Body of pancreas (tissue), 4 donors: ENCODE measurements at places on chromosomes 5 and 9.
A peak's percentile ranks its signal among the peaks of the same experiment; 100 is the strongest.

DNA sequence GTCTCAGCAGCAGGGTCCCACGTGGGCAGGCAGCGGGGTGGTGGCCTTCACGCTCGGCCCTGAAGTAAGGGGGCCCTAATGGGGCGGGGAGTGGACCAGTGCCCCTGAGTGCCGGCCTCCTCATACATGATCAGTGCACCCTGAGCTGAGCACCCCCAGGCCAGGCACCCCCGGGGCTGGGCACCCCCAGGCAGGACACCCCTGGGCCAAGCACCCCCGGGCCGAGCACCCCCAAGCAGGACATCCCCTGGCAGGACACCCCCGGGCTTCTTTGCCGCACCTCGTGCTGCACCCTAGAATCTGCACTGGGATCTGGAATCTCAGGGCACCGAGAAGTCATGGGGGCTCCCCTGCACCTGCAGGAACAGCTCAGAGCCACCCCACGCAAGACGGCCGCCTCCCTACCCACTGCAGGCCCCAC, 51.4 kb downstream of the EXD3 start:
- no peak for DNase-seq

DNA sequence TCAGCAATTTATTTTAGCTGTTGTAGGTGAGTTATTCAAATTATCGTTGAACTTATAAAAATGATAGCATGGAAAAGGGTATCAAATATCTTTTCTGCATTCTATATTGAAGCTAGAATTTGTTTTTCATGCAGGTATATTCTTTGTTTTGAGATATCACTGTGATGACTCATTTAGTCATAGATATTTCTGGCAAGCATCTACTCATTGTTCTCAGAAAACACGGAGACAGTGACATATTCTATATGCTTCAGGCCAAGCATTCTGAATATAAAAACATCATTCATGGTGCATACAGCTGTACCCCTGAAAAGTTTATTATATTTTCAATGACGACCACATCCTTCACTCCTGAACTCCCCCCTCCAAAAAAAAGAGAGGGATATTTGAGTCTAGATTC, 150.3 kb upstream of the GRIA1 start:
- DNase-seq = no peak

- DNase-seq = no peak
Measured at GRCh38 chr5:78279194-78279593, 15.3 kb downstream of the AP3B1 start.

DNA sequence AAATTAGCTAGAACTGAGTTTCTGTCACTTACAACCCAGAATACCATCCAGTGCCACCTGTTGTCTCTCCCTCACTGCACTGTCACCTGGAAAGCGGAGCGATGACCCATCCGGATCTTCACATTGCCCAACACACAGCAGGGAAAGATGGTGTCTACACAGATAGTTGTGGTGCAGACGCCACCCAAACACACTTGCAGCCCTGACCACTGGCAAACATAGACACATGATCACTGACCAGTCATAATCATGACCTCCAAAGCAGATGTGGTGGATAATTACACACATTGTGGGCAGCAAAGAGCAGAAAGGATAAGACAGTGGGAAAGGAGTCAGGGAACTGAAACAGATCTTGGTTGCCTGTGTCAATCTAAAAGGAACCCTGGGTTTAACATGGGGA, 64.7 kb downstream of the GABBR2 start:
- no peak for DNase-seq

- no peak for DNase-seq
Measured at GRCh38 chr5:99544356-99544755, 615.5 kb upstream of the CHD1 start.

GRCh38 chr5:138657360-138657759, 82.2 kb upstream of the HSPA9 start:
- DNase-seq = no peak

GRCh38 chr9:114911167-114911821, 19.1 kb downstream of the TNFSF8 start:
- DNase-seq = peak; percentile 30

DNA sequence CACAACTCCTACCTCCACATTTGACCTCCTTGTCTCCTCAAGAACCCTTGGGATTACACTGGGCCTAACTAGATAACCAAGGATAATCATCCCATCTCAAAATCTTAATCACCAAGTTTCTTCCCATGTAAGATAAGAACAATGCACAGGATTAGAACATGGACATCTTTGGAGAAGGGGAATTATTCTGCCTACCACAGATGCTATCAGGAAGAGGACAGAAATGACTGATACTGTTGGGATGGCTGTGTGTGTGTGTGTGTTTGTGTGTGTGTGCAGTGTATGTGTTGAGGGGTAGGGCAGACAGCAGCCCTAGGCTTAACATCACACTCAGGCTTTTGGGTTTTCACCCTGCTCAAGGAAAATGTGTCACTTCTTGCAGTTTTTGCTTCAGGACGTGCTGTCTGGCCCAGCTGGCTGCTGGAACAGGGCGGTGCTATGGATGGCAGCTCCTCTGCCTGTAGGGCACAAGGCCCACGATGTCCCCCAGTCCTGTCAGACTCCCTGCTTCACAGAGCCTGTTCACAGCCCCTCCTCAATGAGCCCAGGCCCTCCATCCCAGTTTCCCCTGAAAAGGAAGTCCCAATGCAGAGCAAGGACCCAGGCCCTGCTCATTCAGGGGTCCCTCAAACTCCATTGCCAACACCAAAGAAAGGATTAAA, 7.7 kb downstream of the CA9 start:
- DNase-seq = no peak

DNA sequence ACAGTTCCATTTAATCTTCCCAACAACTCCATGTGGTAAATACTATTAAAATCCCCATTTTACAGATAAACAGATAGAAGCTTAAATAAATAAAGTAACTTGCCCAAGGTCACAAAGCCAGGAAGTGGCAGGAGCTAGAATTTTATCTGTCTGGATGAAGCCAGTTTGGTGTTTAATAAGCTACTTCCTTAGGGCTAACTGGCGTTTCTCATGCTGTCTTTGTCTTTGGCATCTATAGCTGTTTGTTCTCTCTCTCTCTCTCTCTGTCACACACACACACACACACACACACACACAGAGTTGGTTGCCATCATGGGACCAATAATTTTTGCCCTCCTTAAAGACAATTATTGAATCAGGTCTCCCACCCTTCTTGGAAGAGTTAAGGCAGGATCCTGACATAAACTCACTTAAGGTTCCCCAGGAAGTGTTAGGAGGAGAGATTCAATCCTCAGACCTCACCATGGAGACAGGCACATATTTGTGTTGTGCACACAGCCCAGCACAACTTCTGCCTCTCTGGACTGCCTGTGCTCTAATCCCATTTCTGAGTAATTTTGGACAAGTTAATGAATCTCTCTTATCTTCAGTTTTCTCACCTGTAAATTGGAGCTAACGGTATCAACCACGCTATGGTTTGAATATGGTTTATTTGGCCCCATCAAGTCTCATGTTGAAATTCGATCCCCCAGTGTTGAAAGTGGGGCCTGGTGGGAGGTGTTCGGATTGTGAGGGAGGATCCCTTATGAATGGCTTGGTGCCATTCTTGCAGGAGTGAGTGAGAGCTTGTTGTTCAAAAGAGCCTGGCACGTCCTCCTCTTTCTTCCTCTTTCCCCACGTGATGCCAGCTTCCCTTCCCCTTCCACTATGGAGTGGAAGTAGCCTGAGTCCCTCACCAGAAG, 8.3 kb upstream of the ADRA1B start:
- DNase-seq = no peak

GRCh38 chr9:16337322-16338029, 533.0 kb downstream of the BNC2 start:
- no peak for DNase-seq

- no peak for DNase-seq
Measured at GRCh38 chr9:131447148-131447547, 53.3 kb downstream of the PRRC2B start.

DNA sequence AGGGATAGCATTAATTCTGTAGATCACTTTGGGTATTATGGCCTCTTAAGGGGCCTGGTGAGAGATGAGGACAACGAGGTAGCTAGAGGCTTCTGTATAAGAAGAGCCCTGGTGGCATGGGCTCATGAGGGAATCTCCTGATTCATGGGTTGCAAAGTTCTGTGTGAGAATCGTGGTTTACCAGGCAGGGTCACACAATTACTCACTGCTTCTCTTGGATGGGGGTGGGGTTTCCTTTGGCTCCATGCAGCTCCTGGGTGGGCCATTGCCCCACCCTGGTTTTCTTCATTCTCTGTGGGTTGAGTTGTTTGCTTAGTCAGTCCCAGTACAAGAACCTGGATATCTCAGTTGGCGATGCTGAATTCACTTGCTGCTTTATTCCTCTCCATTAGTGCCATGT, 30.9 kb upstream of the TNFSF15 start:
- no peak for DNase-seq

DNA sequence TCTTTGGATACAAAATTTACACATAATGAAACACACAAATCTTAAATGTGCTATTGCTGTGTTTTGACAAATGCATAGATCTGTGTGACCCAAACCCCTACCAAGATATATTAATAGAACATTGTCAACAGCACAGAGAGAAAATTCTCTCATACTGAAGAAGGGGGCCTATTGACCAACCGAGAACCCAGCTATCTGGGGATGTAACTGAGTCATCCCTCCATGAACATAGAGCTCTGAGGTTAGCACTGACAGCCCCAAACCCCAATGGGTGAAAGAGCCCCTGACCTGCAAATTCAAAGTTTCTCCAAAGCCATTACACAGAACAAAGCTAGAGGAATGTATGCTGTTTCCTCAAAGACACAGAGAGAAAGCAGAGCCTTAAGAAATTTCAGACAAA, 180.8 kb downstream of the PAX5 start:
- DNase-seq = no peak

DNA sequence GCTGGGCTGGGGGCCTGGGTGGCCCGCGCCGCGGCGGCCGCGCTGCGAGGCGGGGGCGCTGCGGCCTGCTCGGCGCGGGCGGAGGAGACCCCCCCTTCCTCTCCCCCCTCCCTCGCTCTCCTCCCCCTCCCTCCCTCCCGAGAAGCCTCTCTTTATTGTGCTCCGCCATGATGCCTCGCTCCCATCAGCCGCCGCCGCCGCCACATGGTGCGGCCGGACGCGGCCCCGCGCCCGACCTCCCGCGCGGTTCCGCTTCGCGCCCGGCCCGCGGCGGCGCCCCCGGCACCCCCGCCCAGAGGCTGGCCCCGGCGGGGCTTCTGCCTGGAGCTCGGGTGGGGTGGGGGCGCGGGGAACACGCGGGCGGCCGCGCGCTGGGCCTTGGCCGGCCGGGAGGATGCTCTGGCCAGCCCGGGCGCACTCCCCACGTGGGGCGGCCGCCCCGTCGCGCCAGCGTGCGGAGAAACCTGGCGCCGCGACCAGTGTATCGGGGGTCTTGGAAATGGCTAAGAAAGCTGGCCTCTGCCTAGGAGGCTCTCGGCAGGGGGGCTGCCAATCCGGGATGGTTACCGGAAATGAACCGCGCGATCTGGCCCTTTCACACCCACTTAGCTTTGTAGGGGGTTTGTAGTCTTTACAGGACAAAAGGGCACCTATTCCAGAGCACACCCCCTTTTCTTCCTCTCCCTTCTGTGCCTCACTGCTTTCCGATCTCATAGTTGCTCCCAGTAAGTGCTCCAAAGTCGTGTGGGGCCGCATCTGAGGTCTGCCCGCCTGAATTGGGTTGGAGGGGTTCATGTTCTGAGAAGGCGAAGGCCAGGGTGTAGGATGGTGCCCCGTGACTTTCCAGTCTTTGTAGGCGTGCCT, 1.0 kb downstream of the SET start:
- peak; percentile 42 for DNase-seq

DNA sequence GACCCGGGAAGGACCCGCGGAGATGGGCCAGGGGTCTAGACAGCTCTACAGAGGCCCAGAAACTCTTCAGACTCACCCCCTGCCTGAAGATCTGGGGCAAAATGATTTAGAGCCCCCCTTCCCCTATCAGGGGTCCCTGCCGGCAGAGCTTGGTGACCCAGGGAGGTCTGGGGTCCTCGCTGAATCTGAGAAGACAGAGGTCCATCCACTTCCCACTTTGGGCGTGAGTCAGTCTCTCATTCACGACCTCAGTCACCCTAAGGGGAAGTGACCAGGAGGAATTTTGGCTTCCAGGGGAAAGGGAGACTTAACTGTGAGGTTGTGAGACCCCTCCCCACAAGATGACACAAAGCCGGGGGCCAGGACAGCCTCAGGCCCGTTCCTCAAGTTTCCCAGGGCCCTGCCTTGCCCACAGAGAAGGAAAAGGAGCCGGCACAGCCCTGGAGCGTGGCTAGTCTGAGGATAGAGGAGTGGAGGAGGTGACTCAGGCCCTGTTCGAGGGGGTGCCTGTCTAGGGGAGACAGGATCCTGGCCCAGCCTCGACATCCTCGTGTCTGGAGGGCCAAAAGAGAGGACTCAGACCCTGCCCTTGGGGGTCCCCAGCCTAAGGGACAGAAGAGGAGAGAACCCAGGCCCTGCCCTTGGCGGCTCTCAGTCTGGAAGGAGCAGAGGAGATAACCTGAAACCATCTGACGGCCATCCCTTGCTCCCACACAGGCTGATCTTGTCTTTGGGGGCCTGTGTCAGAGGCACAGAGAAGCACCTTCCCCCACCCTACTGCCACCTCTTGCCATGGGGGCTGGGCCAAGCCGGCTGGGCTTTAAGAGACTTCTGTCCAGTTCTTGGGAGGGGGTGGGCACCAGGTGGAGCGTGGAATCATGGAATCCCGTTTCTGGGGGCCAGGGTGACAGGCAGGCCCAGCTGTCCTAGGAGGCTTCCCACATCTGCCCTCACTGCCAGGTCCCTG, 889 bp downstream of the PDLIM4 start:
- no peak for DNase-seq

GRCh38 chr9:36894695-36895310, 139.3 kb downstream of the PAX5 start:
- DNase-seq = no peak

DNA sequence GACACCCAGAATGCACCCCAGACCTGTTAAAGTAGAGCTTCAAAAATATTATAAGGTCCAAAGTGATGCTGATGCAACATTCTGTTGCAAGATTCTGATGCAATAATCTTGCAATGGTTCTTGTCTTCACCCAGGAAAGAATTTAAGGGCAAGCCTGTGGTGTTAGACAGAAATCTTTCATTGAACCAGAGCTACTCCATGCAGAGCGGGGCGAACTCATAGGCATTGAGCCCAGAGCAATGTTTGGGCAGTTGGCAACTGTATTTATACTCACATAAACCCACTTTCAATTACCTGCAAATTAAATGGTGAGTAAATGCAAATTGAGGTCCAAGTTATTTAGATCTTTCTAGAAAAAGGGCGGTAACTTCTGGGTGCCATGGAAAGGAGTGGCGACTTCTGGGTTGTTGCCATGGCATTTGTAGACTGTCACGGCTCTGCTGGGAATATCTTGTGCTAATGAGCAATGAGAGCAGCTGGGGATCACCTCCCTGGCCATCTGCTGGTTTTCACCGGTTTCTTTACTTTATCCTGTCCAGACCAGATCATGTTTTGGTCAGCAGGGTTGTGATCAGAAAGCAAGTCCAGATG, 163.4 kb downstream of the ICE1 start:
- DNase-seq = no peak

GRCh38 chr5:1785062-1785461, 14.6 kb downstream of the MRPL36 start:
- DNase-seq = no peak

DNA sequence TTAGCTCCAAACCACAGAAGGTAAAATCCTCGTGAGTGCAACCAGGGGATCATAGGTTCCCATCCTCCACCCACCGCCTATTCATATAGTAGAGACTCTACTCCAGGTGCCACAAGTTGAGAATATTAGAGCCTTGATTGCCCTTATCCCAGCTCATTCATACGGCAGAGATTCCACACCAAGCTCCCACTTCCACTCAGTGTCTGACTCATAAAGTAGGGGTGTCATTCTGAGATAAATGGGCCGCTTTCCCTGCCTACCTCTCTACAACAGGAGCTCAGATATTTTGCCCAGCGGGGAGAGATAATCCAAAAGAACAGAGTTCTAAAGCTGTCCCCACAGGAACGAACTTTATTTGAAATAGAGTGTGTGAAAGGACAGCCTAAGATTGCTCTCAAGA, 9.4 kb downstream of the SLC22A4 start:
- DNase-seq = no peak
